ENCODE measurements at places on chromosomes 11 and 22. TPM values are rescaled to one million over a fixed set of nuclear protein-coding genes. Genes with fewer than 3 reads are reported as not detected.
A peak's percentile ranks its signal among the peaks of the same experiment; 100 is the strongest.

- no peak for DNase-seq
Observed at GRCh38 chr11:35116762-35117640, 22.0 kb upstream of the CD44 start.

GRCh38 chr11:77030834-77031414, 3.3 kb upstream of the B3GNT6 start:
- DNase-seq = no peak

DNA sequence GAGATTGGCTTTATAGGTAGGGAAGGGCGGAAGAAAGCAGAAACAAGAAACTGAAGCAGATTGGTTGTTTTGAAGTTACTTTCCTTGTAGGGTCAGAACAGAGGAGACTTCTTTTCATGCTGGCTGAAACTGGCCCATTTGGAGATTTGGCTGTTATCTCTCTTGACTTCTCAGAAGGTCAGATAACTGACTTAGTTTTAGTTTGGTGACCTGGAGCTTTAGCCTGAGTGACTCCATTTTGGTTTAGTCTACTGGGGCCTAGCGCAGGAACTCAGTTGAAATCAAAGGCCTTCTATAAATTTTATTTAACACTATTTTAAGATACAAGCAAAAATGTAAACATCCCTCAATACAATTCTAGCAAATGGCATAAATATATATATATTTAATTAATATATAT, 31.4 kb downstream of the CSTPP1 start:
- DNase-seq = no peak

GRCh38 chr11:414318-414857, 411 bp downstream of the SIGIRR start:
- no peak for DNase-seq

DNA sequence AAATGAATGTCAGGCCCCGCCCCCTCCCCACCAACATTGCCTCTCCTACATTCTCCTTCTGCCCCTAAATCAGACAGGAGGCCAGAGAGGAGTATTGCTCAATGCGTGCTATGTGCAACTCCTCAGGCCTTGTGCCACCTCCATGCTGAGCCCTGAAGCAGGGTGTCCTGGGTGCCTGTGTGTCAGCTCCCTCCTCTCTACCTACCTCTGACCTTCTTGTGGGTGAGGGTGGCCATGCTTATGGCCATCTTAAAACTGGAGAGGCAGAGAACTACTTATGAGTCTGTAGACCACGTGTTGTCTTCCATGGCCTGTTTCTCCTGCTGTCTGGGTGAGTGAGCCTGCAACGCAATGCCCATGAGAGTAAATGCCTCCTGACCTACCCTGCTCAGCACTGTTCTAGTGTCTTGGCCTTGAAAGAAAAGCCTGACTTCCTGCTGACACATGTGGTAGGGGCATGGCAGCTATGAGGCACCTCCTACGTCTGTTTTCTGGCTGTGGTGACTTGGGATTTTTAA, 10.5 kb downstream of the MCAM start:
- peak; percentile 51 for DNase-seq

GRCh38 chr11:64238999-64239398, 1.9 kb upstream of the FKBP2 start:
- no peak for DNase-seq

GRCh38 chr11:112596324-112596723, 335.7 kb upstream of the PLET1 start:
- DNase-seq = no peak

- DNase-seq = peak; percentile 77
Observed at GRCh38 chr22:44025171-44026065, 1.3 kb downstream of the PARVB start.

APOBEC3H gene
- not detected for total RNA-seq

TMEM191B gene
- total RNA-seq = not detected

EEF1G gene
- total RNA-seq = 904 TPM

GNAZ gene
- 2.8 TPM for total RNA-seq

Data from right cardiac atrium (tissue), 5 donors.